ENCODE measurements at places on chromosomes 2 and 18. TPM values are rescaled to one million over a fixed set of nuclear protein-coding genes. Genes with fewer than 3 reads are reported as not detected.

TM4SF20 gene
- not detected for total RNA-seq

TSPYL6 gene
- not detected for total RNA-seq

ITGAV gene
- 61.0 TPM for total RNA-seq

LYG2 gene
- not detected for total RNA-seq

ALPP gene
- not detected for total RNA-seq

IFIH1 gene
- total RNA-seq, result 5.2 TPM

DYSF gene
- 7.2 TPM for total RNA-seq

UGT1A7 gene
- total RNA-seq, result 0.37 TPM

CCDC68 gene
- 0.79 TPM for total RNA-seq

LOXHD1 gene
- total RNA-seq, result not detected

OTX1 gene
- total RNA-seq, result 4.2 TPM

WDPCP gene
- 5.3 TPM for total RNA-seq

TCF7L1 gene
- total RNA-seq, result 5.8 TPM

DSG2 gene
- 93.5 TPM for total RNA-seq

ANKRD62 gene
- not detected for total RNA-seq

ANKRD53 gene
- total RNA-seq, result not detected

DNAJC5G gene
- total RNA-seq, result not detected

HOXD11 gene
- total RNA-seq, result not detected

OSR1 gene
- 2.7 TPM for total RNA-seq

DSG4 gene
- 0.05 TPM for total RNA-seq

IL36RN gene
- 11.6 TPM for total RNA-seq

DARS1 gene
- 81.7 TPM for total RNA-seq

WNT10A gene
- total RNA-seq, result 16.2 TPM

DSG3 gene
- total RNA-seq, result 218 TPM

DPP4 gene
- total RNA-seq, result 0.35 TPM

TCF4 gene
- 19.5 TPM for total RNA-seq

SLC9A4 gene
- total RNA-seq, result not detected

ANKRD30B gene
- not detected for total RNA-seq

ANKRD30BL gene
- total RNA-seq, result not detected

RTP5 gene
- total RNA-seq, result not detected

MAL gene
- total RNA-seq, result 6.1 TPM

TNS1 gene
- 4.3 TPM for total RNA-seq

ZNF519 gene
- 2.5 TPM for total RNA-seq

SCYGR4 gene
- not detected for total RNA-seq

MYO7B gene
- total RNA-seq, result not detected

SERPINB3 gene
- 212 TPM for total RNA-seq

RNU2-63P gene
- not detected for total RNA-seq
